ENCODE measurements at places on chromosomes 6 and 20.

GRCh38 chr6:170289180-170289931 lies 1.5 kb downstream of the DLL1 start:
- DNase-seq, result no peak

DNA sequence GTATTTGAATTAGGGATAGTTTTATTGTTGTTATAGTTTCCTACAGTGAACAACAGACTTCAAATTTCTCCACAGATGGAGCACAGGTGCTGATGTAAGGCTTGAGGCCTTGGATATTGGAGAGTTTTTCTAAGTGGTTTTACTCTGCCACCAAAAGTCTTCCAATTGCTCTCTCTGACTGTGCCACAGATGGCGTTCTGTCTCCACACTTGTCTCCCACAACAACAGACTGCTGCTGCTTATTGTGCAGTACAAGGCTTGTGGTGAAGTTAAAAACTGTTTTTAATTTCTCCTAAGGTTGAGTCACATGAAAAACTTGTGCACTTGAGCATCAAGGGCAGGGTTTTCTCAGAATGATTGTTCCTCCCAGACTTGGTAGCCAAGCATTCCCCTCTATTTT lies 460.9 kb upstream of the KHDRBS2 start:
- DNase-seq, result no peak

DNA sequence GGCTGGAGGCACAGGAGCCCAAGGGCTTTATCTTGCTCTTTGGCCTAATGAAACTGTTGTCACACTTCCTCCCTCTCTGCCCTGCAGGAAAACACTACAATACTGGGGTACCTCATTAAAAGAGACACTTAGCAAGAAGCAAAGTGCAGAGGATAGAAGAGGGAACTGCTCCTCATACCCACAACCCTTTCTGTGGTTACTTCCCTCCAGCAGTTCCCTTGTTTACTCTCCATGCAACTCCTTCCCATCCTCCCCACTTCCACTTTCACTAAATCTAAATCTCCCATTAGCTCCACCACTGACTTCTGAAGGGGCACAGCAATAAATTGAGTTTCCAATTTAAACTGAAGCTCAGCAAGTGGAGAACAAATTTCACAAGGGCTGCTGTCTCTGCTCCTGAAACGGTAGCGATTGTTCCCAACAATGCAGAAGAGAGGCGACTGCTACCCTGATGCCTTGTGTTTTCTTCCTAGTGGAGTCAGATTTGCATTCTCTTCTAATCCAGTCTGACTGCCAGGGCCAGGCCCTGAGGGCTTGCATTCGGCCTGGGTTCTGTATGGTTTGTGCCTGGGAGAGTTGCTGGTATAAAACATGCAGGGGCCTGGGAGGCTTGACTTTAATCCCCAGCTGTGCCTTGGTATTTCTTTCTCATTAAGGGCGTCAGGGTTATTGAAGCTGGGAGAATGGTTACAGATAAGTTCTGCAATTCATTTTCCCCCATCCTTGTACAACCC lies 454.7 kb downstream of the TFAP2B start:
- no peak for DNase-seq

GRCh38 chr6:68654134-68654533 lies 19.1 kb downstream of the ADGRB3 start:
- DNase-seq, result no peak

DNA sequence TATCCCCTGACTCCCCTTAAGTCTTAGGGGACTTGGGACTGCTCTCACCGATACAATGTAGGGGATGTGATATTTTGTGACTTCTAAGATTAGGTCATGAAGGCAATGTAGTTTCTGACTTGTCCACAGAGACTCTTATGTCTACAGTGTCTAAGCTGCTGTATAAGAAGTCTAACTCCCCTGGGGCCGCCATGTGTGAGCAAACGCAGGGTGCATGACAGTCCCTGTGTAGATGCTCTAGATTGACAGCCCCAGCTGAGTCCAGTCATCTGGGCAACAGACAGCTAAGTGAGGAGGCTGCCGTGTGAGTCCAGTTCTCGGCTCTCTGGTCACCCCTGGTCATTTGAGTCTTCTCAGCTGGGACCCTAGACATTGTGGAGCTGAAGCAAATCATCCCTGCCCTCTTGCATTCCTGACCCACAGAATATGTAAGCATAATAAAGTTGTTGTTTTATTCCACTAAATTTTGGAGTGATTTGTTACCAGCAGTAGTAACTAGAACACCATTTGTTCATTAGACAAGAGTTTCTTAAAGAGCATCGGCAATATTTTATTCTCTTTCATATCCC lies 743.3 kb upstream of the CHD6 start:
- DNase-seq, result no peak

DNA sequence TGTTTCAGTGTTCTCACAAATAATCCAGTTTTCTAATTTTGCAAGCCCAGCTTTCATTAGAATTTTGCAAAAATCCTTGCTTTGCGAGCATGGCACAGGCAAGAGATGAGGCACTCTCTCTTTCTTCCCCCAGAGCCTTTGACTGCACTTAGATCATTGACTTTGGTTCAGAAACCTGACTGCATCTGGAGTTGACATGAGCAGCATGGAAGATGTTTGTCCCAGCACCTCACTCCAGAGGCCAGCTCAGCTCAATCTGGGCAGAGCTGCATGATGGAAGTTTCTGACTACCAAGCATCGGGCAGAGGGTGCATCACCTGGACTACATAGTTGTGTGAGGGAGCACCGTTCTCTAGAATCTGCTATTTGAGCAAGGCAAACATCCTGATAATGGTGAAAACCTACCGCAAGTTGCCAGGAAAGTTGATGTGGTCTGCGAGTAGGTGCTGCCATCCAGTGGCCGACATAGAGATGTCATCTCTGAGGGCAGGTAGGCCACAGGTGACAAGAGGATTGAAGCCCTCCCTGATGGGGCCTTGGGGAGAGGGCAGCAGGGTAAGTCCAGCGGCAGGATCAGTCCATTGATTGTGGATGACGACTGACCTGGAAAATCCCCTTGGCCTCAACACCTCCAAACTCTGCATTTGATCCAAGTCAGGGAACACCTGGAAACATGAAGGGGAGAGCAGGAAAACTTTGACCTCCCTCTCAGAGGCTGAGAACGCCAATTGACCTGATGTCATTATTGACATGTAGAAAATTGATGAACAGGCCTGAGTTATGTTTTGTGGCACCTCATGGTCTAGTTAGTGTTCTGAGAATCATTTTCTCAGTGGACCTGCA lies 3.8 kb upstream of the LPA start:
- DNase-seq, result peak; percentile 51

GRCh38 chr6:145025488-145025887 lies 709.8 kb downstream of the EPM2A start:
- no peak for DNase-seq
